Stimulated activated CD8-positive, alpha-beta memory T cell treated with anti-CD3 and anti-CD28 coated beads, Interleukin-4, amount 100 ng/mL, for 24 hours (primary cell): ENCODE measurements at places on chromosomes 11 and 22.
A peak's percentile ranks its signal among the peaks of the same experiment; 100 is the strongest.

DNA sequence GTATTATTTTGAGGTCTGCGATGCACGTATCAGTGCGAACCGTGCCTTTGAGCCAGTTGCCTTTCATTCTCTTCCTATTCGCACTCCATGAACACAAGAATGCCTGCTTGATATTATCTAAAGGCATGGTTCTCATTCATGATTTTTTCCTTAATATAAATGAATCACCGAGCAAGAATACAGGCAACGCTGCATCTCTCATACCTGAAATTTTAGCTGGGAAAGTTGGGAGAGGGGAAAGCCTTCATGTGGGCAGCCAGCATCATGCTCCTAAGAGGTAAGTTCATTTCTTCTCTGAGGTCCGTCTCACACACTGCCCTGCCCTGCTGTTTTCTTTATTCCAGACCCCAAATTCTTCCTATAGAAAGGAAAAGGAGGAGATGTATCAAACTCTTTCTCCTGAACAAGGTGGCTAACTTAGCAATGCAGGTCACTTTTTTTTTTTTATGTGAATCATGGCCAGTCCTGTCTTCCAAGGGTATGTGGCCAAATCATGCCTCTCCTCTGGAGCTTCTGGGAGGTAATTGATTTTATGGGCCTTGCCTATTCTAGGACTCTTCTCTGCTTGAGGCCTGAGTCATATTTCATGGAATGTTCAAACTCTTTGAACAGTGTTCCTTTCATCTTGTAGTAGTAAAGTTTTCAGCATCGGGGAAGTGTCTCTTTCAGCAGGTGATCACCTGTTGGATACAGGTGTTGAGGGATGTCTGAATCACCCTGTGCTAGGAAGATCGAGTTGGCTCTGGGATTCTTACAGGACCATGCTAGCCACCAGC lies 3.2 kb downstream of the GLB1L2 start:
- DNase-seq: no peak

GRCh38 chr22:22593964-22594656 lies 35.0 kb upstream of the PRAME start:
- peak; percentile 43 for DNase-seq

GRCh38 chr22:43313890-43314474 lies 29.2 kb downstream of the SCUBE1 start:
- no peak for DNase-seq

DNA sequence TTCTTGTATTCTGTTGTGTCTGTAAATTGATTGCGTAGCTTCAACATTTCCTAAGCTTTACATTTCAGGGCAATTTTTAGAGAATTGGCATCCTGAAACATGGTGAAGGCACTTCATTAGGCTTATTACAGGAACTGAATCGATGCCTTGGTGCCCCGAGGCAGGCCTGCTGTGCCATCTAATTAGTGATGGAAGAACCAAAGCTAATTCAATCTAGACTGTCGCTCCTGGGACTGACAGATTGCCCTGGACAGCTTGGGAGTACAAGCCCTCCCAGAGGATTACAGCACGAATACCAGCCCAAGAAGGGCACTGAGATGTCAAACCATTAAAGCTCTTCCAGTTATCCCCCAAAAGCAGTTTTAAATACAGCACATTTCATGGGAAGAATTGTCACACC lies 243.2 kb upstream of the ZC3H12C start:
- DNase-seq: no peak

GRCh38 chr11:44916331-44916730 lies 34.4 kb downstream of the TP53I11 start:
- DNase-seq: no peak

- no peak for DNase-seq
Measured at GRCh38 chr11:131064373-131064991, 148.2 kb upstream of the SNX19 start.

DNA sequence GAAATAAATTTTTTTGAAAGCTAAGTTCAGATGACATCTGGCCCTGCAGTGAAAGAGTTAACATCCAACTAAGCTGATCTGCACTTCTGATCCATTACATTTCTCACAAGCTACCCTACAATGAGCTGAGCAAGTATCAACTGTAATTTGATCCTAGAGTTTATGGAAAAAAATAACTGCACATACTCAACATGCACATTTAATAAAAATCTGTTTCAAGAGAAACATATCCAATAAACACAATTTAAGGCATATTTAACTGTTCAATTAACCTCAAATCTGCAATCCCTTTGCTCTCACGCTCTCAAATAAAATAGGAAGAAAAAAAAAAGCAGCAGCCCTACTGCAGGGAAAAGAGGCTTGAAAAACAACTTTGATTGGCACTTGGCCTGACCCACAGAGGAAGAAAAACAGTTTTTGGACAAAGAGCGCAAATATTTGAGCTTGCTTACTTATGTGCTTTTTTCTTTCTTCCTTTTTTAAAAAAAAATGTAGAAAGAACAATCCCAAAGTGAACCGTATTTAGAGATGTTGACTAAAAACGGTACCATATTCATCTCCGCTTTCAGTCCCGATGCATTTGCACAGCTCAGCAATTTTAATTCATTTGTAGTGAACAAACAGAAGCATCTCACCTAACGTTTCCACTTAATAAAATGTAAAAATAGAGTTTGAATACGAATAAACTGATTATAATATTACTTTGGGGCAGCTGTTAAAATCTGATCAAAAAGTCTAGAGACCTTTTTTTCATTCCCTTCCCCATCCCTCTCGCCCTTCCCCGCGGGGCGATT lies 1.6 kb downstream of the SESN3 start:
- no peak for DNase-seq

GRCh38 chr11:131423688-131424087 lies 53.3 kb downstream of the NTM start:
- no peak for DNase-seq

DNA sequence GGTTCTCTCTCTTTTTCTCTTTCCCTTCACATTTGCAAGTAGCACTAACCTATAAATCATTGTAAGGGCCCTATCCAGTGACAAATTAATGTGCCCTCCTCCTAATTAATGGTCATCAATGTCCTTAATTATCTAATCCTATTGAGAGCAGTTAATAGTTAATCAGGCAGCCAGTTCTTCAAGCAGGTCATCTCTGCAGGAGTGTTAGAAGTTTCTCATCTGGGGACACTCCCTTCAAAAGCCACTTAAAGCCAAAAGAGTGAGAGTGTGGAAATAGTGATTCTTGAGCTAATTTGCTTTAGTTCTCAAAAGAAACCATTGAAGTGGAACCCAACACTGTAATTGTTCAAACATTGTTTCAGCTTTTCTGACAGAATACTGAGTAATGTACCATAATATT lies 141.6 kb downstream of the ELP4 start:
- DNase-seq: no peak

GRCh38 chr11:19988598-19988997 lies 171.7 kb downstream of the DBX1 start:
- no peak for DNase-seq

DNA sequence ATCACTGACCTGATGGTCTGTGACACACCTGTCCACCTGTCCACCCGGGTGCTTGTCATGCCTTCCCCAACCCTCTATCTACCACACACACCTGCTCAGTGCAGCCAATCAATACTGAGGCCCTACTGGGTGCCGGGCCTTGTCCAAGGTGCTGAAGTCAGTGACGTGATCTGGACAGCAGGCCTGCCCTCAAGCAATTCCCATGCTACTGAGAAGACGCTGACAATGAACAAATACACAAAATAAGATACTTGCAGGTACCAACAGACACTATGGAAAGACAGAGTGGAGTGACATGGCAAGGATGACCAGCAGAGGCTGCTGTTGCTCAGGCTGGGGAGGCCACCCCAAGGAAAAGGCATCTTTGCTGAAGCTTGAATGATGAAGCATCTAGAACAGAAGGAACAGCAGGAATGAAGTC lies 21.2 kb downstream of the PLAAT3 start:
- DNase-seq: no peak

DNA sequence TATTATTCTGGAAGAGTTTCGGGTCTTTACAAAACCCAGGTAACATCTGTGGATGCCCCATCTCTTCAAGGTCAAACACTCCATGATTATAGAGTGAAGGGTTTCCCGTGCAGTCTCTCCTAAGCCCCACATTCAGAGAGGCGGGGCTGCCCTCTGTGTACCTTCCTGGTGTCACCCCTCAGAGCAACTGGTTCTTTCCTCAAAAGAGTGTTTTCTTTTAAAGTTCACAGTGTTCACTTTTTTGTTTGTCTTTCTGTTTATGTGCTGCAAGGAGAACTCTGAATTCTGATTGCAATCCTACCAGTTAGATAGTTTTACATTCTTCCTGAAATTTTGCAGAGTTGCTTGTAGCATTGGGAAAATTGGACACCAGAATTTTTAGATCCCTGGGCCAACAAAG lies 190.2 kb downstream of the ADAMTS15 start:
- no peak for DNase-seq

DNA sequence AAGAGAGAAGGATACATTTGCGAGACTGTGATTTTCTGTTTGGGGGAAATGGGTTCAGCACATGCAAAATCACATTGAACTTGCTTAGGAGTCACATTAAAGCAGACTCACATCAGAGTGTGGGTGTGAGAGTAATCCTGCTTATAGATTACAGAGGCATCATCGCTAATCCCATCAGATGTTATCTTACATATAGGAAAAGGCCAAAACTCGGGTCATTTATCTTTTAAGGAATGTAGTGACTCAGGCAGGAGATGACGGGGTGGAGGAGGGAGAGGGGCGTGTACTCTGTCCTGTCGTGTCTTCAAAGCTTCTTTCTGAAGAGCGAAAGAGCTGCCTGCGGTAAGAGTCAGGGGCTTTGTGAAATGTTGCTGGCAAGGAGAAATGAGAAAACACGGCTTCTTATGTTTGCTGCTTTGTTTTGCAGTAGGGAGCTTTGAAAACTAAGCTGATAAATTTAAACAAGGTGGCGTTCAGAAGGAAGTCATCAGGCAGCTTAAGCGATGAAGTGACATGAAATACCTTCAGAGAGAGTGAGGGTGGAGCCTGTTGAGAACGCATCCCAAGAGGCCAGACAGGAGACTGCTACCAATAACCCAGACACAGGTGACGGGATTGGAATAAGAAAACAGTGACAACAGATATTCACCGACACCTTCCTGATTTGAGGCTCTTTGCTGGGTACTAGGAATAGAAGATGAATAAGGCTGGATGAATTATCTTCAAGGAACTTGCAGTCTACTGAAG lies 2.2 kb upstream of the C11orf16 start:
- DNase-seq: no peak

DNA sequence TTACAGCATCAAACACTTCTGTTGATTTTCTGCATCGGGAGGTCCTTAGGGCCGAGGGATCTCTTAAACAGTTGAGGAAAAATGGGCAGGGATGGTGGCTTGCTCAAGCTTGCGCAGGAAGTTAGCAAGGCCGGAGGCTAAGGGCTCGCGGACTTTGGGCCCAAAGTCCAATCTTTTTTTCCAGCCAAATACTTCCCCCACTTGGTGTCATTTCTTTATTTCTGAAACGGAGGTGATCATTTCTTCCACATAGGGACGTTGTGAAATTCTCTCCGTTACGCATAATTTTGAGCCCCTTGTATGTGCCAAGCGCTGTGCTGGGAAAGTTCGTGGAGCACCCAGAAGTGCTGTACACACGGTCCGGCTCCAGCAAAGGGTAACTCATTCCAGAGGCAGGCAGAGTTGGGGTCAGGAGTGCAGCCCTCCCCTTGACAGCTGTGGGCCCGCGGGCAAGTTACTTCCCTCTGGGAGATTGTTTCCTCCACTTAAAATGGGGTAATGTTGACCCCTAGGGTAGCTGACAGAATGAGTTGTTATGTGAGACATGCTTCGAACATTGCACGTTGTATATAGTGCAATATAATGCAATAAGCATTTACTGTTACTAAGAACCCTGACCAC lies 809 bp downstream of the MIEF1 start:
- DNase-seq: no peak

DNA sequence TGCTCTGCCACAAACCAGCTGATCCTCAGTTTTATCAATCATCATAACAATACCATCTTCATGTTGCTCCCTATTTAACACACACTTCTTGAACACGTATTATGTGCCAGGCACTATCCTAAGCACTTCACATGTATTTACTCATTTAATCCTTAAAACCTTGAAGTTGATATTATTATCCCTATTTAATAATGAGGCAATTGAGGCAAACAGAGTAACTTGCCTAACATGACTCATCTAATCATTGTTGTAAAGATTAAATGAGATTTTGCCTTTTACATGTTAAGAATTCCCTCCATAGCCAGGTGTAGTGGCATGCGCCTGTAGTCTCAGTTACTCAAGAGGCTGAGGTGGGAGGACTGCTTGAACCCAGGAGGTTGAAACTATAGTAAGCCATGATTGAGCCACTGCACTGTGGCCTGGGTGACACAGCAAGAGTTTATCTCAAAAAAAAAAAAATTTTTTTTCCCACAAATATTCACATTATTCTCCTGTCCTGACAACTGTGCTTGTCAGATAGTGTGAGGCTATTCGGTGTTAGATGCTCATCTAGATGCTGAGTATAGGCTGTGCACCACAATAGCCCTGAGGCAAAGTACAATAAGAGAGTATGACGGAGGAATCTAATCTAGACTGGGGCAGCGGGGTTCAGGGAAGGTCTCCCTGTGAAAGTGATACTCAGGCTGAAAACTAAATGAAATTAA lies 13.4 kb downstream of the CKAP5 start:
- DNase-seq: no peak

DNA sequence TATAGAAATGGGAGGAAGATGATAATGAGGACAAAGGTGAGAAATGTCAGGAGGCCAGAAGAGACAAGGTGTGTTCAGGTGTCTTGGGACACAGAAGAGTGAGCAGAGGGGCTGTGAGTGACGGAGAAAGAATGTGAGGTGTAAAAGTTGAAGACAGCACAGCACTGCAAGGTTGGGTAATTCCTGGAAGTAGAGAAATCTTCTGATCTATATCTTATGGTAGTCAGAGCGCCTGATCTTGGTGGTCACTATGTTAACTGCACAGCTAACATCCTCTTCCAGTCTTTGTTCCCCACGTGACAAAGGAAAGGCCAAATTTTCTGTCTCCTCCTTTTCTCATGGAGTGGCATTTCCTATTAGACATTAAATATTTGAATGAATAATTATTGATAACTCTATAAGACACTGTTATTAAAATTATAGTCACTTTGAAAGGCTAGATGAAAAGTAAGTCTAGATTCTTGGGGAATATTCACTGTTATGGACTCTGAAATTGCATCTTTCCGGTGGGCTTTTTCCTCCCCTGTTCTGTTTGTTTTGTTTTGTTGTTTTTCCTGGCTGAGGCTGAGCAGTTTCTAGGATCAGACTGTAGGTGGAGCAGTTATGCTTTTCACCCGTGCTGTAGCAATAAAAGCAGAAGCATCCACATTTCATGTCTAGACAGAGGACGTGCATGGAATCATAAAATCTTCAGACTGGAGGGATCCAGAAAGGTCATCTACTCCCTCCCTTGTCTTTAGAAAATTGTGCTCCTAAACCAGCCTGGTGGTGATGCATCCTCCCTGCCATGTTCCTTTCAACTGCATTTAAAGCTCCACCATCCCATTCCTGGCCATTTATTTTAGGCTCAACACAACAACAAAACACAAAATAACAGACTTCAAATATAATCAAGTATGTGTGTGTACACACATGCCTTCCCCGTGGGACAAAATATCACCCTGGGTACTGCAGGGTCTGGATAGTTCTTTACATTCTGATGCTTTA lies 26.6 kb downstream of the SC5D start:
- no peak for DNase-seq

GRCh38 chr11:74980634-74981033 lies 8.1 kb upstream of the NEU3 start:
- no peak for DNase-seq
